ENCODE measurements at places on chromosomes 3 and 15.

GRCh38 chr3:63338351-63338750 is 60.2 kb downstream of the SYNPR start:
- no peak for DNase-seq

- DNase-seq = no peak
Measured at GRCh38 chr3:170738766-170739165, 131.2 kb downstream of the RPL22L1 start.

DNA sequence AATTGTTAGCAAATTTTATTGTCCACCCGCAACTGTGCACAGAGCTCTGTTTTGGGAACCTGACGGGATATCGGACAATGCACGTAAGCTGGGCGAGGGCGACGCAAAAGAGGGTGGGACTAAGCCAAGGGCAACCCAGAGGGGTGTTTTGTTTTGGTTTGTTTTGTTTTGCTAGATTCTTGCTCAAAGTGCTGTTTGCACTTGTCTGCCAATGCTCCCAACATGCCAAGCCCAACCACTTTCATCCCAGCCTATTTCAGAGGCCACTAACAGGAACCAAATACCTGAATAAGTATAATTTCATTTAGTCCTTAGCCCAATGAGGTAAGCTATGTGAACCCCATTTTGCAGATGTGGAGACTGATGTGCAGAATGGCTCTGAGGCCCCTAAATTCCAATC is 9.7 kb upstream of the CMTM7 start:
- no peak for DNase-seq

DNA sequence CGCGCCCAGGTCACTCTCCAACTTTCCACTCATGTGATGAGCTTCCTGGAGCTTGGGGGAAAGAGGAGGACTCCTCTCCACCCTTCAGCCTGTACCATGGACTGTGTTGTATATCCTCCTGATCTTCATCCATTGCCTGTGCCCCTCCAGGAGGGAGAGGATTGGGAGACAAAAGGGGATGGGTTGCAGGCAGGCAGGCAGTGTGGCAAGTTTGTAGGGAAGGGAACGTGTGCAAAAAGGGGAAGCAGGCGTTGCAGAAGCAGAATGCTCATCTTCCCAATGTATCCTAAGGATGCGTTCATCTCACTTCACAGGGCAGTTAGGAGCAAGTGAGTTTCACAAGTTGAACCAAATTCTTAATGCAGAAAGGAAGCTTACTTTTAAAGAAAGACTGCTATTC is 28.1 kb upstream of the GHSR start:
- DNase-seq = peak; percentile 64

- no peak for DNase-seq
Measured at GRCh38 chr3:156561533-156561932, 6.6 kb upstream of the SSR3 start.

- peak; percentile 75 for DNase-seq
Measured at GRCh38 chr3:20039765-20040547, at the start of gene KAT2B. Gene KAT2B (plus strand): TSS chr3:20040446. CDS start chr3:20040478, 32 bp downstream.

DNA sequence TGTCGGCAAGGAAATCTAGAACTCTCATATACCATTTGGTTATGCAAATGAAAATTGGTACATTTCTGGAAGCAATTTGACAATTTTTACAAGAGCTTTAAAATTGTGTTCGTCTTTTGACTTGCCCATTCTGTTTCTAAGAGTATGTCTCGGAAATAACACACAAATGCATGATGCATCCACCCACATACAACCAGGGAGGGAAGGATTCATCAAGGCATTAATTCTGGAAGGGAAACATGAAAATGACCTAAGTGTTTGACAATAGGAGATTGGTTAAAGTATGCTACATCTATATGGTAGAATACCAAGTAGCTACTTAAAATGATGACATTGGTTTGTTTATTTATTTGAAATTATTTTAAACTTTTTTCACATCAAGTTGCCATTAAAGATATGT is 58.6 kb downstream of the PIAS1 start:
- peak; percentile 53 for DNase-seq

- DNase-seq = no peak
Measured at GRCh38 chr3:12437861-12438260, 46.4 kb upstream of the TSEN2 start.

DNA sequence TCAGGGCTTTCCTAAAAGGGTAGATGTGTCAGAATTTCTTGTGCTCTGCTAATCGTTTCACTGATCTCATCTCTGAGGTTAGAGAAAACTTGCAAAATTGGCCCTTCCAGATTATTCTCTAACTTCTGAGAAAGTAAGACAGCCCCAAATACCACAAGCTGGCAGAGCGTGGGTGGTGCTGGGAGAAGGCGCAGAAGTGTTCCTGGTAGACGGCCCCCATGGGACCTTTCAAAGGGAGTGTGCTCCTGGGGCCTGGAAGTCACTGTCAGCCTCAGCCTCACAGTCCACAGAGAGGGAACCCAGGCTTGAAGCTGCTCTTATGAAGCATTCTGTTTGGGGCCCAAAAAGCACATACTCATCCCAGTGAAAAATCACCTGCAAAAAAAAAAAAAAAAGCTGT is 86.5 kb upstream of the PFN2 start:
- DNase-seq = no peak

DNA sequence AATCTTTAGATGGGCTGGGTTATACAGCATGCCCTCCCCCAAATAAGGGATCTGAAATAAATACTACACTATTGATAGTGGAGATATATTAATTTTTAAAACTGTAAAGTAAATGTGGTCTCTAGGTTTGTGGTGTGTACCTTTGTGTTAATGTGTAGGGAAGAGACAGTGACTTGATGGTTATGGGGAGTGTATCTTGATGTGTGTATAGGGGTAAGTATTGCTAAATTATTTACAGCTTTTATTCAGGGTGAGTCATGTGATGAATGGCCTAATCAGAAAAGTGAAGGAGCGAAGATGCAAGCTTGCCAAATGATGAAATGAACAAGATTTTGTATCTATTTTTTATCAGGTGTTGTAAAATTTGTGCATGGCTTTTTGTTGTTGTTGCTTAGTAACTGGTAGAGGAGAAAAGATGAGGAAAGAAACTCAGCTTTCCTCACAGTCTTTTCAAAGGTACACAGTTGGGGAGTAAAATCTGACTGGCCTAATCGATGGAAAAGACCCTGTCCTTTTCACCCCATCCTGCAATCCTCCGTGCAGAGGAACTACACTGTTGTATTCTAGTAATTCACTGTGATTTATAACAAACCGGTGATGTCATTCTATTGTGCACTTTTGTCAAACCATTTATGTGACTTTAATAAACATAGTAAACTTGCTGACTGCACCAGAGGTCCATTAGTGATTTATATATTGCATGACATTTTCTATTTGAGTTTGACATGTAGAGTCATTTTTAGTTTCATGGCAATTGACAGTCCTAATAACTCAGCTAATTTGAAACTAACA is 17.7 kb downstream of the FEM1B start:
- peak; percentile 28 for DNase-seq

- DNase-seq = no peak
Measured at GRCh38 chr3:153767601-153768560, 353.3 kb upstream of the ARHGEF26 start.
